CD4-positive, alpha-beta T cell (primary cell): ENCODE measurements at places on chromosomes 3 and 15.

DNA sequence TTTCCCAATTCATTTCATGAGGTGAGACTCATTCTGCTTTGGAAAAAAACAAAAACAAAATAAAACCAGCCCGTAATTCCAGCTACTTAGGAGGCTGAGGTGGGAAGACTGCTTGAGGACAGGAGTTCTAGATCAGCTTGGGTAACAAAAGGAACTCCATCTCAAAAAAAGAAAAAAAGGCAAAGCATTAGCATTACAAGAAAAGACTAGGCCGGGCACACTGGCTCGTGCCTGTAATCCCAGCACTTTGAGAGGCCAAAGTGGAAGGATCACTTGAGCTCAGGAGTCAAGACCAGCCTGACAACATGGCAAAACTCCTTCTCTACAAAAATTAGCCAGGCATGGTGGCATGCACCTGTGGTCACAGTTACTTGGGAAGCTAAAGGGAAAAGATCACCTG is 33.9 kb downstream of the TRPM7 start:
- DNase-seq, result no peak

GRCh38 chr3:59963676-59964075 is 913.9 kb upstream of the CFAP20DC start:
- no peak for DNase-seq

DNA sequence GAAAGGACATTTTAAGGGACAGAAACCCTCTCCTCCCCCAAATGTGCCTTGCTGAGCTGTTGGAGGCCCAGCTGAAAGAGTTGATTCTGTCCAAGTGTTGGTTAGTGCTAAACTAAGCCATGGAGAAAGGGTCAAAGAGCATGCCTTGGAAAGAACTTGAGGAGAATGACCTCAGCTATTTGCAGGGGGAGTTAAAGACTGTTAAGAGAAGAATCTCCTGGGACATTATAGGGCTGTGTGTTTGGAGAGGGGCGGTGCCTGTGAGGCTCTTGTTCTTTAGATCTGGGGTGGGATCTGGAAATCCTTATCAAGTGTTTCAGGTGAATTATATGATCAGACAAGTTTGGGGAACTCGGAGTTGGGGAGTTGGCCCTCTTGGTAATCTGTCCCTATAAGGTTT is 13.0 kb downstream of the FNDC3B start:
- DNase-seq, result no peak

- DNase-seq, result no peak
Measured at GRCh38 chr3:177538048-177538749, 340.9 kb upstream of the TBL1XR1 start.

DNA sequence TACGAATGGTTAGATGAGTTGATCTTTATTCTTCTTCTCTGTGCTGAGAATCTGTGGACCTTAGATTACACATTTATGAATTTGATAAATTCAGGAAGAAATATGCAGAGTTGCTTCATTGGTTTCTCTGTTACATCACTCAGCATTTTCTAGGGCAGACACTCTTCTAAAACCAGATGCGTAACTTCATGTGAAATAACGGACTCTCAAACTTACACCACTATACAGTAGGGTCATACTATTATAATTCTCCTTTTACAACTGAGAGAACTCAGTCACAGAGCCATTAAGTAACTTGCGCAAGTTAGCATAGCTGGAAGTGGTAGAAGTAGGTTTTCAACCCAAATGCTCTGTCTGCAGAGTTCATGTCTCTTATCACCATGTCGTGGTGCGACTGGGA is 5.7 kb downstream of the TMEM207 start:
- DNase-seq, result no peak

DNA sequence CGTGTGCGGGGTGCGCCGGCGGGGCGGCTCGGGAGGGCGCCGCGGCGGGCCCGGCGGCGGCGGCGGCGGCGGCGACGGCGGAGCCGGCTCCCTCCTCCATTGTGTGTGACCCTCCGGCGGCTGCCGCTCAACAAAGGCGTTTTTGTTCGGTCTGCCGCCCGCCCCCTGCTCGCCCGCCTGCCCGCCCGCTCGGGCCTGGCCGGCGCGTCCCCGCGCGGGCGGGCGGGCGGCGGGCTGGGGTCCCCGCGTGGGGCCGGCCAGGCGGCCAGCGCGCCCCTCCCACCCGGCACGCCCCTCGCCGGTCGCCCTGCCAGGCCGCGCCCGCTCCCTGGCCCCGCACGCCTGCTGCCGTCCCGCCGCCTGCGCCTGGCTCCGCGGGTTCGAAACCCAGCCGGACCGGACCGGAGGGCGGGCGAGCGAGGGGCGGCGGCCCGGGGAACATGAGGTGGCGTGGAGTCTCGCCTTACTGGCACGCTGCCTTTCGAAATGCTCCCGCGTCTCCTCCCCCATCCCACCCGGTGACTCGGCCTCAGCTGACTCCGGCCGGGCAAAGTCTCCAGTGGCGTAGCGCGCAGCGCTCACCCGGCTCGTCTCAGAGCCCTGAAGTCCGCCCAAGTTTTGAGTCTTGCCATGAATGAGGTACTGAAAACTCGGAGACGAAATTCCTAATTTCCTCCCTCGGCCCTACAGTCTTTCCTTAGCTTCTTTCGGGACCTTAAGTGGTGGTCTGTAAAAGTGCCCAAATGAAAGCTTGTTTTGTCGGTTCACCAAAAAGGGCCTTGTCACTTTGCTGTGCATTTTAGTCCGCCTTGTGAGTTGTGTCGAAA is 588 bp downstream of the MAPK6 start:
- DNase-seq, result peak; percentile 61

DNA sequence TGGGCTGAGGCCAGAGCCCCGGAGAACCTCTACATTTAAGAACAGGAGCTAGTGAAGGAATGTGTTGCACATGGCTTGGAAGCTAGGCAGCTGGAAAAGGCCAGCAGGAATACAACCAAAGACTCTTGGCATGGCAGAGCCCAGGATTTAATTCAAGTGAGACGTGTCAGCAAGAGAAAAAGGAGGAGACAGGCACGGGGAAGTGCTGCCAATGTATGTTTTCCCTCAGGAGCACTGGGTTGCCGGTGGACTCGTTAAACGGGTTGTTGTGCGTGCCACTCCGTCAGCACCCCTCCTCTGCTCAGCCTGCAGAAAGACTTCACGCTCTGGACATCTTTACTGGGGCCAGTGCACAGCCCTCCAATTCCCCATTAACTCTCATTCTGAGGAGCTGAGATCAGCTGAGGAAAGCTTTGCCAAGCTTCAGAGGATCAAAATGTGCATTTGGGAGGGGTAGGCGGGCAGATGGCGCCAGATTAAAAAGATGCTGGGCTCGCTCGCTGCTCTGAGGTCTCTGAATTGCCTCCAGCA is 103.7 kb downstream of the PDZRN3 start:
- DNase-seq, result no peak

GRCh38 chr3:82342521-82342920 is 581.1 kb upstream of the GBE1 start:
- no peak for DNase-seq

DNA sequence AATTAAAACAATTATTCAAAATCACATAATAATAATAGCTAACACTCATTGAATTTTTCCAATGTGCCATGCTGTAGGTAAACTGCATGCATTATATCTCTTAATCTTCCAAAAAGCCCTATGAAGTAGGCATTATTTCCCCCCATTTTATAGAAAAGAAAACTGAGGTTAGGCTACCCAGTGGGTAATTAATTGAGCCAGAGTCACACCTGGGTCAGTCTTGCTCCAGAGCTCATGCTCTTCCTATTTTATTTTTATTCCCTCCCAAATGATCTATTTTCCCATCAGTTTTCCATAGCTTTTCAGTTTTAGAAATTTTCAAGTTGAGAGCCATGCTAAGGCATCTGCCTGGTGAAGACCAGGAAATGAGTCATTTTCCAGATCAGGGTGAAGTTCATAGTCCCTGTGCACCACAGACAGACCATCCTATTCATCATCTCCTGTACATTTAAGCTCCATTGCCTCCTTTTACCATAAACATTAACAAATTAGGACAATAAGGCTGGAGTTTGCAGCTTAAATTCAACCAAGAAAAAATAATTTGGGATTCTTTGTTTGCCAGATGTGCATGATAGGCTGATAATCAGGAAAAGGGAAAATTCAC is 417.3 kb downstream of the OTOL1 start:
- DNase-seq, result no peak

GRCh38 chr15:25933456-25934158 is 70.5 kb upstream of the ATP10A start:
- peak; percentile 66 for DNase-seq

DNA sequence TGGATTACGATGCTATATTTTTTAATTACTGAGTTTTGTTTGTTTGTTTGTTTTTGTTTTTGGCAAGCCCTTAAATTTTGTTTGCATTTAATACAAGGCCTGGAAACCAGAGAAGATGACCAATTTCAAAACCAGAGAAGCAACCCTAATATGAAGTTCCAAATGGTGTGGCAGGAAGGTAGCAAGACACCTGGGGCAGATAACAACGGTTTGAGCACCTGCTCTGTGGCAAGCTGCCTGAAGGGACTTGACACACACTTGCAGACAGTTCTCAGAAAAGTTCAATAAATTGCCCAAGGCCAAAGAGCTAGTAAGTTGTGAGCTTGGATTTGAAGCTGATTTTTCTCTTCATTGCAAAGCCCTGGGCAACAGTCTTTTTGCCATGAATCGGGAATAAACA is 151.2 kb upstream of the UBE2E1 start:
- no peak for DNase-seq

GRCh38 chr3:138937690-138938055 is 9.3 kb downstream of the FOXL2 start:
- no peak for DNase-seq

- DNase-seq, result no peak
Measured at GRCh38 chr3:12489832-12490231, 5.6 kb downstream of the TSEN2 start.

GRCh38 chr15:80769829-80770705 is 9.1 kb upstream of the CEMIP start:
- DNase-seq, result no peak

GRCh38 chr3:197730200-197730599 is 6.5 kb downstream of the RUBCN start:
- DNase-seq, result no peak

GRCh38 chr3:176510097-176510496 is 687.2 kb downstream of the TBL1XR1 start:
- no peak for DNase-seq

- no peak for DNase-seq
Measured at GRCh38 chr3:183497313-183497712, 58.2 kb downstream of the KLHL6 start.

GRCh38 chr3:51722362-51722761 is 15.5 kb downstream of the GRM2 start:
- DNase-seq, result no peak

GRCh38 chr3:47333907-47334306 is 46.9 kb upstream of the PTPN23 start:
- DNase-seq, result no peak

- DNase-seq, result no peak
Measured at GRCh38 chr3:39193391-39193790, 996 bp upstream of the XIRP1 start.

- DNase-seq, result no peak
Measured at GRCh38 chr3:145133281-145133680, 1027.7 kb downstream of the PLOD2 start.

GRCh38 chr3:141746962-141747361 is 8.9 kb downstream of the RNF7 start:
- DNase-seq, result no peak

GRCh38 chr15:90679959-90680358 is 37.2 kb upstream of the BLM start:
- DNase-seq, result no peak

DNA sequence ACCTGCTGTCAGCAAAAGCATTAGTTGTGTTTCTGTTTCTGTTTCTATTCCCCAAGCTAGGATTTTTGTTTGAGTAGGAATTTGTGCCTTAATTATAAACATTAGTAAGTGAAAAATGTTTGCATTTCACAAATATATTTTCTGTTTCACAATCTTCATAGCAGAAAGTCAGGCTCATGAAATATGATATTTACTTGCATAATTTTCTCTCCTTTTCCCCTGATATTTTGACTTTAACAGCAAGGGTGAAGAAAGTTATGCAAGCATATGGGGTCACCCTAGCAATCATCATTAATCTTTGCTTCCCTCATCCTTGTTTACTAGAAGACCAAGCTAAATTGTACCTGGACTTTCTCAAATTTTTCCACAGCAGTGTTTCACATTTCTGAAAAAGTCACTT is 140.3 kb upstream of the SEMA6D start:
- no peak for DNase-seq

- DNase-seq, result no peak
Measured at GRCh38 chr15:100952566-100952965, 33.4 kb downstream of the LRRK1 start.

DNA sequence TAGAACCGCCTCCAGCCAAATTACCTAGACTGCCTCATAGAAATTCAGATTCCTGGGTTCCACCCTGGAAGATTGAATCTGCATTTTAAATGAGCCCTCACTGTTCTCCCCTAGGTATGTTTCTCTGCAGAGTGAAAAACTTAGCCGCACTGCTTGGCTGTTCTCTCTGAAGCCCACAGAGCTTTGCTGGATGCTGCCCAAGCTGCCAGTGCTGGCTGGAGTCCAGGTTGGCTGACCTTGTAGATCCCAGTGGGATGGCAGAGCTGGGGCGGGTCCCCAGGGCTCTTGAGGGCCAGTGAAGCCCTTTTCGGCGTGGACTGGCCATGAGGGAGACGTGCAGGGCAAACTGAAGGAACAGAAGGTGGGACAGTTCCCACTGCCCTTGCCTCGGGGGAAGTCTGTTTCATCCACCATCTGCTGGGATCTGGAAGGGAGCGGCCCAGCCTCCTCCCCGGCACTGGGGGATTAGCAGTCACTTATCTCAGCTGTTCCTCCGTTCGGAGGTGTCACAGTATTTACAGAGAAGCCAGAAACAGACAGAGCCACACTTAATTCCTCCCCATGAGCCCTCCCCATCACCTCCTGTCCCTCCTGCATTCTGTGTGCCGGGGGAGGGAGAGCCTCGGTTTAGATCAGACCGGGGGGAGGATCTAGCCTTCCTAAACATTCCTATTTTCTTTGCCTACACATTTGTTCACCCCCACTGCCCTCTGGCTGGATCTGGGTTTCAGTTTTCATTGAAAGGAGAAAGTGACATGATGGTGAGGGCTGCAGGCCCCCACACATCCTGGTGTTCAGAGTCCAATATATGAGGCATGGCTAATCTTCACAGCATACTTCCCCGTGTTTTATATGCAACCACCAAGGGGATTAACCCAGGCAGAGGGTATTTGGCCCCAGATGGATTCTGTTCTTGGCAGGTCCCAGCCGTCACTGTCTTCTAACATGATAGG is 4.1 kb upstream of the ACTC1 start:
- DNase-seq, result no peak

DNA sequence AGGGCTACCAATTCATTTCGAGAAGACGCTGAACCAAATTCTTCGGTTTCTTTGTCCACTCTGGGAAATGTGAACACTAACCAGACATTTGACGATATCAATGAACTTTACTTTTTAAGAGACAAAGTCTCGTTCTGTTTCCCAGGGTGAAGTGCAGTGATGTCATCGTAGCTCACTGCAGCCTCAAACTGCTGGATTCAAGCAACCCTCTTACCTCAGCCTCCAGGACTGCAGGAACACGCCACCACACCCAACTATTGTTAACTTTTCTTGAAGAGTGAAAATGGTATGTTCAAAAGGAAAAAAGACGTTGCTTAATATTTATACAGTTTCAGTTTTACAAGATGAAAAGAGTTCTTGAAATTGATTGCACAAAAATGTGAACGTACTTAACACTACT is 30.6 kb downstream of the MB21D2 start:
- DNase-seq, result peak; percentile 25
